Midbrain (tissue), 1 donor: ENCODE measurements at places on chromosomes 2 and 18.

GRCh38 chr2:6916736-6917070, 509 bp upstream of the RNF144A start:
- no peak for DNase-seq

DNA sequence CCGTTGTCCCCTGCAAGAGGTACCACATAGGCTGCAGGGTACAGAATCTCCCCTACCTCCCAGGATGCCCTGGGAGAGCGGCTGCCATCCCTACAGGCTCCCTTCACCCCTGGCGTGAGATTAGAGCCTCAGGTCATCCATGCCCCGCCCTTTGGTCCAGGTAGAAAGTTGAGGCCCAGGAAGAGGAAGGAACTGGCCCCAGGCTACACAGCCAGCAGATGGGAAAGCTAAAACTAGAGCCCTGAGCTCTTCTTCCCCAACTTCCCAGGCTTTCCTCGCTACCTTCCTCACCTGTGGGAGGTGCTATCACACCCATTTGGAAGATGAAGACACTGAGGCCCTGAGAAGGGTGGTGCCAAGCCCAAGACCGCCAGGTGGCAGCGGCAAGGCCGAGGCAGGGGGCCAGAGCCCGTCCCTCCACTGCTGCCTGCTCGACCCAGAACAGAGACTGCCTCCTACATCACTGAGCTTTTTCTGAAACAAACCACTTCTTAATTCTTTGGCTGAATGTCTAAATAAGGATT, 25.8 kb downstream of the CIB4 start:
- DNase-seq = no peak

GRCh38 chr2:33197198-33197938, 250.6 kb downstream of the LTBP1 start:
- no peak for DNase-seq

- DNase-seq = peak; percentile 38
Measured at GRCh38 chr2:231379266-231380215, 16.0 kb upstream of the B3GNT7 start.

DNA sequence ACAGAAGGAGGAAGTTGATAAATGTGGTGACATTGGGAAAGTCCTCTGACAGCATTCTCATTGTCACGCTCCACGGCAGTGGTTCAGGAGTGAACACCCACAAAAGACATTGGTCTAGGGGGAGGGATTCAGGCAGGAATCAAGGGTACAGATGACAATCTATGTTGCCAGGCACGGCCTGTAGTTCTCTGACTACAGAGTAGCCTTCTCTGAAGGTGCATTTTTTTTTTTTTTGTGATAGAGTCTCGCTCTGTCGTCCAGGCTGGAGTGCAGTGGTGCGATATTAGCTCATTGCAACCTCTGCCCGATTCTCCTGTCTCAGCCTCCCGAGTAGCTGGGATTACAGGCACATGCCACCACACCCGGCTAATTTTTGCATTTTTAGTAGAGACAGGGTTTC, 7.4 kb upstream of the MOB1A start:
- DNase-seq = peak; percentile 32

GRCh38 chr2:226898897-226899296, 63.0 kb downstream of the RHBDD1 start:
- no peak for DNase-seq

DNA sequence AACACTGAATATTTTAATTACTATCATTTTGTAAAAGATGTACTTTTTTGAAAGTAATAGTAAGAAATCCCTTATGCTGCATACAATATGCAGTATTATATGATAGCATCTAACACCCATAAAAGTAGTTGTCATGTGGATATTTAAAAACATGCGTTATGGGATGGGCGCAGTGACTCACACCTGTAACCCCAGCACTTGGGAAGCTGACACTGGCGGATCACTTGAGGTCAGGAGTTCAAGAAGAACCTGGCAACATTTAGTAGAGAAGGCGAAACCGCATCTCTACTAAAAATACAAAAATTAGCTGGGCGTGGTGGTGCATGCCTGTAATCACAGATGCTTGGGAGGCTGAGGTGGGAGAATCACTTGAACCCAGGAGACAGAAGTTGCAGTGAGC, 88.9 kb downstream of the FEZ2 start:
- DNase-seq = no peak

- DNase-seq = no peak
Measured at GRCh38 chr2:215904101-215904500, 109.2 kb downstream of the MREG start.

DNA sequence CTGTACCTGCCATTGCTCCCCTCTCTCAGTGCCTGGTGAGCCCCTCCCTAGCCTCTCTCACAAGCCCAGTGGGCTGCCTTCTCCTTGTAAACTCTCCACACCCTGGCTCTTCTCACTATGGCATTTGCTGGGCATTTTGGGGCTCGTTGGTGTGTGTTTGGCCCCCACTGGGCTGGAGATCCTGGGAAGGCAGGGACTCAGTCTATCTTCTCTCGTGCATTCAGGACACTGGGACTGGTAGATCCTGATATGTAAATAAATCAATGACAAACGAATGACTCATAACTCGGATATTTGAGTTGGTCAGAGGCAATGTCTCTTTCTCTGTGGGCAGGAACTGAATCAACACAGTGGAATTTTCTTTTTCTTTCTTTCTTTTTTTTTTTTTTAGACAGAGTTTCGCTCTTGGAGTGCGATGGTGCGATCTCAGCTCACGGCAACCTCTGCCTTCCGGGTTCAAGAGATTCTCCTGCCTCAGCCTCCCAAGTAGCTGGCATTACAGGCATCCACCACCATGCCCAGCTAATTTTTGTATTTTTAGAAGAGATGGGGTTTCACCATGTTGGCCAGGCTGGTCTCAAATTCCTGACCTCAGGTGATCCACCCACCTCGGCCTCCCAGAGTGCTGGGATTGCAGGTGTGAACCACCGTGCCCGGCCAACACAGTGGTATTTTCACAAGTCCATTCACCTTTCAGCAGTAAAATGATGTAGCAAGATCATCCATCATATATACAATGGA, 144.6 kb upstream of the SPRED2 start:
- no peak for DNase-seq

DNA sequence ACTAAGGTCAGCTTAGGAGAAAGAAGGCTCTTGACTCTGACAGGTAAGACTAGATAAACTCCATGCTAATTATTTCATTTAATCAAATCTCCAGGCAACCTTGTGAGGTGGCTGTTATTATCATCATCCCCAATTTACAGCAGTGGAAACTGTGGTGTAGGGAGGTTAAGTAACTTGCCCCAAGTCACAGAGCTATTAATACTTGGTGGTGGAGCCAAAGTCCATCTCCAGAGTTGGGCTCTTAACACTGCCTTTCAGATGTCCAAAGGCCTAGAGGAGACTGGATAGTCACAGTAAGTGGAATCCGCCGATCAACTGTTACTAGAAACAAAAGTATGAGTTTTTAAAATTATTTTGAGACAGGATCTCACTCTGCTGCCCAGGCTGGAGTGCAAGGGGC, 46.6 kb upstream of the SP3 start:
- no peak for DNase-seq

DNA sequence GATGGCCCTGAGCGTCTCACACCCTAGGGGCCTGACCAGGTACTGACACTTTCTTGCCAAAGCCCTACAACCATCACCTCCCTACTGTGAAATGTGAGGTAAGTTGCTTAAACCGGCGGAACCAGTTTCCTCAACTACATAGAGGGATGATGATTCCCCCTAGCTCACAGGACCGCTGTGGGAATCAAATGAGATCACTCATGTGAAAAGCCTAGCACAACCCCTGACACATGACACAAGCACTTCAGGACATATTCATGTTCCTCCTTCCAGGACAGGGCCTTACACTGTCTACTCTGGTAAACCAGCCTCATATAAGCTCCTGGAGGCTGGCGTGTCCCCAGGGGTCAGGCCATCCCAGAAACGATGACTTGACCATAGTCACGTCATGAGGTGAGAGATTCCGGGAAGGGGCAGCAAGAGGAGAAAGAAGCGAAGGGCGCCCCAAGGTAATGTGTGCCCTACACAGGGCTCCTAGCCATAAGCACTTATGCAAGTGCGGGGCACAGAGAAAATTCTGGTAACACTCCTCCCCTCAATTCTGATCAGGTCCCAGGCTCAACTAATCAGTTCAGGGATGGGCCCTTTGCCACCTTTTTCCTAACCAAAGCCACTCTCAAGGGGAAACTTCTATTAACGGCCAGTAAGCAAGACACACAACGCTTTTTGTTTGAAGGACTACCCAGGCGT, 49.5 kb downstream of the C2orf42 start:
- no peak for DNase-seq

DNA sequence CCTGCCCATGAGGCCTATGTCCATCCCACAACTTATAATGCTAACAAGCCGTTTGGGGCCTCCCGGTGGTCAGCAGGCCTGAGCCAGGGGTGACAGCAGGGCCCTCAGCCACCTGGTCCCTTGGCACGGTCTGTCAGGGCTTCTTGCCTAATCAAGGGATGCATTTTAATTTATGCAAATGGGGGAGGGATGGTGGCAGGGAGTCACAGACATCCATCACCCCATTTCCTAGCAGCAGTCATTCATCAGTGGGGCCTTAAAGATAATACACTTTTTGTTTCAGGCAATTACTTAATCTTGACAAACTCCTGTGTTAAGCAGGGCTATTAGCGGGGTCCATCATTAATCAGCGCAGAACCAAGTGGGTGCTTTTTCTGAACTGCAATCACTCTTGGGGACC, 174.5 kb downstream of the GLI2 start:
- no peak for DNase-seq

- DNase-seq = no peak
Measured at GRCh38 chr2:143085125-143085784, 44.0 kb upstream of the ARHGAP15 start.

DNA sequence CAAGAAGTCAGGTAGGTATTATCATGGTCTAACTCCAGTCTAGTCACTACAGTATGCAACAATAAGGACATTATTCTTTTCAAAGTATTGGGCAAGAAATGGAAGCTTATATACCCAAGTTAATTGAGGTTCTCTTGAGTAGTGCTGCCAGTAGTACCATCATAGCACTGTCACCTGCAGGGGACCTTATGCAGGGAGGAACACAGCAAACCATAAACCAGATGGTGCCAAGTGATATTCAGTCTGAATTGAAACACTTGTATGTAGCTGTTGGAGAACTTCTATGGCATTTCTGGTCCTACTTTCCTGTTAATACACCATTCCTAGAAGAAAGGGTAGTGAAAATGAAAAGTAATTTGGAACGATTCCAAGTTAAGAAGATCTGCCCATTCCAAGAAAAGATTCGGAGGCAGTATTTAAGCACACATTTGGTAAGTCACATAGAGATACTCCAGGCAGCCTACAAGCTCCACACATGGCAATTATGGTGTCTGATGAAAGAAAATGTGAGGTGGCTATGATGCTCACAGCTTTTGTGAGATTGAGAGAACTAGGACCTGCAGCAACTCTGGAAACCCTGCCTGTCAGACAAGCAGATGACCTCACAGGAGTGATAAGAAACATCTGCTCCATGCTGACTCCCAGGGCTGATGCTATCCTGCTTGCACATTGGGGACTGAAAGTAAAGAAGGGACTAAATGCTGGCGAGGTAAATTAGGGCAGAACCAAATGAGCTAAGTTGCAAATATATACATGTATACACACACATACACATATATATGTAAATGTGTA, 174.7 kb downstream of the MC4R start:
- no peak for DNase-seq

DNA sequence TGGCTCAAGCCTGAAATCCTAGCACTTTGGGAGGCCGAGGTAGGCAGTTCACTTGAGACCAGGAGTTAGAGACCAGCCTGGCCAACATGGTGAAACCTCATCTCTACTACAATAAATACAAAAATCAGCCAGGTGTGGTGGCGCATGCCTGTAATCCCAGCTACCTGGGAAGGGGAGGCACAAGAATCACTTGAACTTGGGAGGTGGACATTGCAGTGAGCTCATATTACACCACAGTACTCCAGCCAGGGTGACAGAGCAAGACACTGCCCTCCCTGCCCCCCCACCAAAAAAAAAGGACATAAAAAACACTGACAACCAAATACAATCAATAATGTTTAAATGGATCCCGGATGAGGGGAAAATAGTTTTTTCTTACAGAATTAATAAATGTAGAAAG, 7.8 kb downstream of the TIA1 start:
- DNase-seq = no peak

DNA sequence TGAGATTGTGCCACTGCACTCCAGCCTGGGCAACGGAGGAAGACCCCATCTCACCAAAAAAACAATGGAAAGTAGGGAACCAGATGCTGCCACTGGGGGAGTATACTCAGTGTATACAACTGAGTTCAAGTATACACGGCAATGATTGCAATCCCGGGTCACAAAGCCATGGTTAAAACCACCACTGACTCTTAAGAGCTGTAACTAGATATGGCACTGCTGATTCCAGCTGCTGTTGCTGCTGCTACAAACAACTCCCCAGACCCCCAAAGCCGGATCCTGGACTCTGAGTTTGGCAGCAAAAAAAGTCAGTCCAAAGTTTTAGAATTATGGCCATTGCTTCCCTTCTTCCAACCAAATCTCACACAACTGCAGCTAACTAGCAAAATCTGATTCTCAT, 43.7 kb upstream of the COX7A2L start:
- no peak for DNase-seq

DNA sequence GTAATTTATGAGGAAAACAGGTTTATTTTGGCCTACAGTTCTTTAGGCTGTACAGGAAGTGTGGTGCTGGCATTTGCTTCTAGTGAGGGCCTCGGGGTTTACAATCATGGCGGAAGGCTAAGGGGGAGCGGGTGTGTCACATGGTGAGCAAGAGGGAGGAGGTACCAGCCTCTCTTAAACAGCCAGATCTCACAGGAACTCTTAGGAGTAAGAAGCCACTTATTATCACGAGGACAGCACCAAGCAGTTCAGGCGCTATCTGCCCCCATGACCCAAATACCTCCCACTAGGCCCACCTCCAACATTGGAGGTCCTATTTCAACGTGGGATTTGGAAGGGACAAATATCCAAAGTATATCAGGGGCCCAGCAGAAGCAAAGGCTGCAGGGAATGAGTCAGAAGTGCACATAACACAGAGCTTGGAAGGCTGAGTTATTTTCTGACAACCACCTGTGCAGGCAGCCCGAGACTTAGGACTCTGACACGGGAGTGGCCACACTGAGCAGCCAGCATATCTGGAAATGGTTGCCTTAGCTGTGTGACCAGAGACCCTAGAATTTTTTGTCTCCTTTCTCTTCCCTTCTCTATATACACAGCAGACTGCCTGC, 170.9 kb downstream of the PRPF40A start:
- DNase-seq = no peak

- no peak for DNase-seq
Measured at GRCh38 chr2:37746883-37747282, 75.4 kb upstream of the CDC42EP3 start.

DNA sequence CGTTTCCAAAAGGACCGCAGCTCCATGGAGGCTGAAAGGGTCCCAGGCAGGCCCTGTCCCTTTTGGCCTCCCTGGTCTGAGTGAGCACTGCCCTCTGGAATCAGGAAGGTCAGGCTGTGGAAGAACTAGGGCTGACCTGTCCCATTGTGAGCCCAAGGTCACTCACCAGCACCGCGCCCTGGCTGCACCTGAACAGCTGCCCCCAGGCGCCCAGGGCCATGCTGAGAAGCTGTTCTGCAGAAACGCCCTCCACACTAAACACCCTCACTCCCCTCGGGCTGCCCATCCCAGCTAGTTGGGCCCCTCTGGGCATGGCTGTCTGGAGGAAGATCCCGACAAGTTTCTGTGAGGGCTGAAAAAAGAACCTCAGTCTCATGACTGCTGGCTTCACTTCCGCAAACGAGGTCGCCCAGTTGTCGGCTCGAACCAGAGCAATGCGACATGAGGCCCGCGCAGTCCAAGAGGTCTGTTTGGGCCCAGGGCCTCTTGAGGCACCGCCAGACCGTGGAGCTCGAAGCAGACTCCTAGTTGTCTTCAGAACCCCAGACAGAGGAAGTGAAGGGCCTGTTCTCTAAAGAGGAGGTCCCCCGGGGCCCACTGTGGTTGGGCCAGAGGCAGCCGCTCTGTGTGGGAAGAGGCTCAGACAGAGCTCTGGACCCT, 64.4 kb downstream of the INPP5D start:
- DNase-seq = peak; percentile 43
